ENCODE measurements at places on chromosomes 7 and 10. TPM values are rescaled to one million over a fixed set of nuclear protein-coding genes. Genes with fewer than 3 reads are reported as not detected.

DNA sequence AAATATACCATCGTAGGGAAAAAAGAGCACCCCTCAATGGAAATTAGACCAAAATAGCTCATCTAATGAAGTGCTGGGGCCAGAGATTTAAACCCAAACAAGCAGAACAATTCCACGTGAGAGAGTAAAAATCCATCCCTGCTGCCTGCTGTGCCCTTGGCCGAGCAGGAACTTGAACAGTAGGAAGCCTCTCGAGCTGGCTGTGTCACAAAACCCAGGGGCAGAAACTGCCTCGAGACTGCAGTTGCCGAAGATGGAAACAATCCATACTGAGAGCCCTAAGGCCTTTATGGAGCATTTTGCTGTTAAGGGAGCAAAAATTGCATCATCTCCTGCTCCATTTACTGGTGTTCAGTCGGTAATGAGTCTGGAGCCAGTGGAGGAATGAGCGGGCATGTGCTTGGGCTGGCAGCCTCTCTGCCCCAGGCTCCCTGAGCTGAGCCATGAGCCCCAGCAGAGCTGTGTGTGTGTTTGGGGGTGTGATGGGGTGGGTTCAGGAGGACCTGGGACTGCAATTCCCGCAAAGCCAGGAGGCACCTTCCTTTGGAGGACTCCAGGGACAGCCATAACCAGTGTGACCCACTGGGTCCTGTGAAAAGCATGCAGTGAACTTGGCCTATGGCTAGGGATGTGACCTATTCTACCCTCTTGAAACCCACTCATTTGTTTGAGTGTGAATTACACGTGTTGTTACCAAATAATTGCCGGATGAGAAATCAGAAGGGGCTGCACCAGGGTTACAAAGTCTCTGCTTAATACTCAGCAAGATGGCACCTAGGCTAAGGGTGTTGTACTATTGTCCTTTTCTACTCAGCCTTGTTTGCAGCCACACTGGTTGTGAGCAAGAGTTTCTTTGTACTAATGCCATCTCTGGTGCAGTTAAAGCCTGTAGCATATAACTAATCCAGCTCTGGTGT is 58.3 kb downstream of the CDHR3 start:
- no peak for DNase-seq
- H3K36me3 ChIP-seq: no peaks in the 10 kb centered on the region
- H3K27me3 ChIP-seq: no peaks in the 10 kb centered on the region

DNA sequence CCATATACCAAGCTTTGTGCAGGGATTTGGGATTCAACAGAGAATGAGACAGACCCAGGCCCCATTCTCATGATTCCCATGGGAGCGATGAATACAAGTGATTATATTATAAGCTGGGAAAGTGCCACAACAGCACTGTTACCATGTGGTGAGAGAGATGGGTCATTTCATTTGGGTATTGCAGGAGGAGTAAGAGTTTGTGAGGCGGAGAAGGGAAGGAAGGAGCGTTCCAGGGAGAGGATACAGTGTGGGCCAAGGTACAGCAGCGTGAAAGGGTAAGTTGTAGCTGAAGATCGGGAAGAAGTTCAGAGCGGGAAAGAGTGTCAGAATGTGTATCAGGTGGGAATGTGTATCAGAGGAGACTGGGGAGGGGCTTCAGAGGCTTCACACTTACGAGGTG is 38.5 kb downstream of the GOLGA7B start:
- no peaks in the 10 kb centered on the region for H3K4me1 ChIP-seq
- no peak overlapping the region for H3K27ac ChIP-seq
- H3K36me3 ChIP-seq: no peaks in the 10 kb centered on the region
- H3K4me3 ChIP-seq: no peak overlapping the region
- DNase-seq: no peak

DNA sequence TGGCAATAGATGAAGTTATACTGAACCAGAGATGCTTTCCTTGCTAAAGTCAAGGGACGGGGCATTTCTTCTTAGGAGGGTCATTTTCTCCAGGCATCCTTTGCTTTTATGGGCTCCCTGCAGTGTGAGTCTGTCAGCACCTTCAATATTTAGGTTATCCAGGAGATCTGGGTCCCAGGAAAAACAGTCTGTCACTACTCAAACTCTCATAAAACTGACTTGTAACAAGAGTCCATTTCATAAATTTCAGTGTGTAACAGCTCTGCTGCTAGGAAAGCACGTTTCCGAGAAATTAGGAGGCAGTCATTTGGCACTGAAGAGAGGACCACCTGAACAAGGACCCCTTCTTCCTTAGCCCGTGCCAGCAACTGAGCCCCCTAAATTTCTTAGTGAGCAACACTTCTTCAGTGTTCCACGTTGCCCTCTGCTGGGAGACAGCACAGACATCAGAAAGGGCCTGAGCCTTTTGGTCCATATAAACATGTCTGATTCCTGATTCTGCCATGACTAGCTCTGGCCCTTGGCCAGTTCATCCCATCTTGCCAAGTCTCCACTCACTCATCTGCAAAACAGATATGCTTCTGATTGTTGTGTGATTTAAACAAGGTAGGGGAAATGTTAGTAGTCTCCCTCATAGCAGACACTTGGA is 7.2 kb downstream of the GCC1 start:
- H3K4me3 ChIP-seq: no peak overlapping the region
- H3K36me3 ChIP-seq: peaks cover 25% of the 10 kb centered on the region
- no peak for DNase-seq
- H3K27ac ChIP-seq: peak overlapping the region; percentile 19
- H3K4me1 ChIP-seq: peaks cover 44% of the 10 kb centered on the region

The C10orf105 gene
- 0.14 TPM for total RNA-seq

The PAX2 gene
- total RNA-seq: not detected

- no peak overlapping the region for H3K27ac ChIP-seq
- no peak overlapping the region for H3K4me3 ChIP-seq
- H3K36me3 ChIP-seq: peaks cover 5% of the 10 kb centered on the region
- peaks cover 4% of the 10 kb centered on the region for H3K4me1 ChIP-seq
- no peaks in the 10 kb centered on the region for H3K27me3 ChIP-seq
These were observed 58.2 kb upstream of the CYTH3 start for GRCh38 chr7:6330657-6331056.

- H3K4me1 ChIP-seq: no peaks in the 10 kb centered on the region
- peak overlapping the region; percentile 66 for H3K27ac ChIP-seq
- no peaks in the 10 kb centered on the region for H3K27me3 ChIP-seq
- peak; percentile 61 for DNase-seq
- H3K36me3 ChIP-seq: no peaks in the 10 kb centered on the region
These were observed 137.4 kb upstream of the CDCA7L start for GRCh38 chr7:22082886-22083703.

DNA sequence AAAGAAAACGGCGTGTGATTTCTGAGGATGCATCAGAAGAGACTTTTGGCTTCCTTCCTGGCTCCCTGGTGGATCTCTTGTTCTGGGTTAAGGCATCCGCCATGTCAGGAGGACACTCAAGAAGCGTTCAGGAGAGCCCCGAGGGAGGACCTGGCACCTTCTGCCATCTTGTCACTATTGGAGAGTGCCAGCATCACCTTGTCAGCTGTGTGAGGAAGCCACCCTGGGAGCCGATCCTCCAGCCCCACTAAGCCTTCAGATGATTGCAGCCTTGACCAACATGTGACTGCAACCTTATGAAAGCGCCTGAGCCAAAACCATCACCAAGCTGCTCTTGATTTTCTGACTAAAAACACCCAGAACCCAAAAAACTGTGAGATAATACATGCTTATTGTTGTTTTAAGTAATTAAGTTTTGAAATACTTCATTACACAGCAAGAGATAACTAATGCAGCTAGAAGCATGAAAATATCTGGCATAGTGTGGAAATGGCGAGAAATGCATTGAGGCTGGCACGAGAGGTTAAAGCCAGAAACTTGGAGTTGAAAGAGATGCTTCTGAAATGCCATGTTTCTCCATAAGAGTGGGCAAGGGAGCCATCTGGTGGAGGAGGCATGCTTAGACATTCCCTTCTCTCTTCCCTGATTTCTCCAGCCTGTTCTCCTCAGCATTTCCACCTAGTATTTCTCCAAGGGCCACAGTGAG is 5.4 kb upstream of the ZFYVE27 start:
- no peak overlapping the region for H3K4me3 ChIP-seq
- no peaks in the 10 kb centered on the region for H3K36me3 ChIP-seq
- H3K27me3 ChIP-seq: no peaks in the 10 kb centered on the region
- H3K4me1 ChIP-seq: peaks cover 7% of the 10 kb centered on the region
- DNase-seq: no peak

DNA sequence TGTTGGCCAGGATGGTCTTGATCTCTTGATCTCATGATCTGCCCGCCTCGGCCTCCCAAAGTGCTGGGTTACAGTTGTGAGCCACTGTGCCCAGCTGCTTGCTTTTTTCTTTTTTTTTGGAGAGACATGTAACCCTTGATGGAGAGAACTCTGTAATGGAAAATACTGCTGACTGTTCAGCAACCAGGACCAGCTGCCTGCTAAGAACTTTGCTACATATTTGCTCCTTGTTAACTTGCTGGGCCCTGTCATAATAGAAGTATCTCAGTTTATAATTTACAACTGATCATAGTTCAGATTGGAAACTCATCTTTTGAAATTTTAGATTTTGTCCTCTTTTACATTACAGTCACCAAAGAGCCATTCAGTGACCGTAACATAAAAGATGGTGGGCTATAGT is 34.9 kb downstream of the TASOR2 start:
- H3K27ac ChIP-seq: no peak overlapping the region
- H3K36me3 ChIP-seq: no peaks in the 10 kb centered on the region
- H3K27me3 ChIP-seq: no peaks in the 10 kb centered on the region
- no peak for DNase-seq
- no peaks in the 10 kb centered on the region for H3K4me1 ChIP-seq
- H3K4me3 ChIP-seq: no peak overlapping the region

GRCh38 chr7:108114117-108114841 is 15.9 kb downstream of the LAMB4 start:
- H3K27me3 ChIP-seq: no peaks in the 10 kb centered on the region
- DNase-seq: no peak
- H3K4me3 ChIP-seq: no peak overlapping the region
- no peaks in the 10 kb centered on the region for H3K4me1 ChIP-seq
- H3K36me3 ChIP-seq: no peaks in the 10 kb centered on the region

DNA sequence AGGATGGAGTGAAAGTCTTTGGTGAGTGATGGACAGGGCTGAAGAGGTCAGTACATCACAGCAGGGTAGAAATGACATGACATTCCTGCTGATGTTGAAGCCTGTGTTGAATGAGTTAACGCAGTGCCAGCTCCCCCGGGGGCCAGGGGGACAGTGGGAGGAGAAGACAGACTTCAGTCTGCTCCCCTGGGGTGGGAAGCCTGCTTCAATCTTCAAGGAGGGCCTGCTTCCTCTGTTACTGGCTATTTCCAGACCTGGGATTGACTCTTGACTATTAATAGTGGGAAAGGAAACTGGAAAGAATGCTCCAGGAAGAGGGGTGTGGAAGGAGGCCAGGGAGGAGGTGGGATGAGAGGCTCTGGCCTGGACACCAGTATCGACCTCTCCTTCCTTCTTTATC is 27.2 kb downstream of the PODXL start:
- no peaks in the 10 kb centered on the region for H3K4me1 ChIP-seq
- H3K36me3 ChIP-seq: no peaks in the 10 kb centered on the region
- DNase-seq: no peak
- H3K4me3 ChIP-seq: no peak overlapping the region
- no peak overlapping the region for H3K27ac ChIP-seq

DNA sequence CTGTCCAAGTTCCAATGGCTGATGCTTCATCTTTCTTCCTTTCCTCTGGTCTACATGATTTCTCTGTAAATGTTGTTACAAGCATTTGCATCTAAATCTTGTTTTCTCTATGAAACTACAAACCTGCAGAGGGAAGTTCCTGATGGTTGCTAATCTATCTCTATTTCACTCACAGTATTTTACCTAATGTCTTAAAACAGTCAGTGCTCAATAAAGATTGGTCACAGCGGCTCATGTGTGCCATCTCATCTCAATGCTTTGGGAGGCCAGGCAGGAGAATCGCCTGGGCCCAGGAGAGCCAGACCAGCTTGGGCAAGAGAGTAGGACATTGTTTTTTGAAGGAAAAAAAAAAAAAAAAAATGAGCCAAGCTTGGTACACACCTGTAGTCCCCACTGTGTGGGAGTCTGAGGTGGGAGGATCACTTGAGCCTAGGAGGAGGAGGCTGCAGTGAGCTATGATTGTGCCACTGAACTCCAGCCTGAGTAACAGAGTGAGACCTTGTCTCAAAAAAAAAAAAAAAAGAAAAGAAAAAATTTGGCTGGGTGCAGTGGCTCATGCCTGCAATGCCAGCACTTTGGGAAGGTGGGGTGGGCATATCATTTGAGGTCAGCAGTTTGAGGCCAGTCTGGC is 71.3 kb upstream of the ARMC3 start:
- H3K27me3 ChIP-seq: no peaks in the 10 kb centered on the region
- DNase-seq: no peak
- no peak overlapping the region for H3K4me3 ChIP-seq
- H3K4me1 ChIP-seq: no peaks in the 10 kb centered on the region
- H3K27ac ChIP-seq: no peak overlapping the region

- H3K27me3 ChIP-seq: no peaks in the 10 kb centered on the region
- H3K27ac ChIP-seq: no peak overlapping the region
- DNase-seq: no peak
- H3K4me3 ChIP-seq: no peak overlapping the region
- H3K36me3 ChIP-seq: no peaks in the 10 kb centered on the region
These were observed 3.3 kb downstream of the GDF2 start for GRCh38 chr10:47325303-47326291.

- no peak for DNase-seq
- no peaks in the 10 kb centered on the region for H3K36me3 ChIP-seq
- no peaks in the 10 kb centered on the region for H3K27me3 ChIP-seq
- H3K27ac ChIP-seq: no peak overlapping the region
- peaks cover 34% of the 10 kb centered on the region for H3K4me1 ChIP-seq
These were observed 29.2 kb upstream of the KLF6 start for GRCh38 chr10:3813986-3814837.

DNA sequence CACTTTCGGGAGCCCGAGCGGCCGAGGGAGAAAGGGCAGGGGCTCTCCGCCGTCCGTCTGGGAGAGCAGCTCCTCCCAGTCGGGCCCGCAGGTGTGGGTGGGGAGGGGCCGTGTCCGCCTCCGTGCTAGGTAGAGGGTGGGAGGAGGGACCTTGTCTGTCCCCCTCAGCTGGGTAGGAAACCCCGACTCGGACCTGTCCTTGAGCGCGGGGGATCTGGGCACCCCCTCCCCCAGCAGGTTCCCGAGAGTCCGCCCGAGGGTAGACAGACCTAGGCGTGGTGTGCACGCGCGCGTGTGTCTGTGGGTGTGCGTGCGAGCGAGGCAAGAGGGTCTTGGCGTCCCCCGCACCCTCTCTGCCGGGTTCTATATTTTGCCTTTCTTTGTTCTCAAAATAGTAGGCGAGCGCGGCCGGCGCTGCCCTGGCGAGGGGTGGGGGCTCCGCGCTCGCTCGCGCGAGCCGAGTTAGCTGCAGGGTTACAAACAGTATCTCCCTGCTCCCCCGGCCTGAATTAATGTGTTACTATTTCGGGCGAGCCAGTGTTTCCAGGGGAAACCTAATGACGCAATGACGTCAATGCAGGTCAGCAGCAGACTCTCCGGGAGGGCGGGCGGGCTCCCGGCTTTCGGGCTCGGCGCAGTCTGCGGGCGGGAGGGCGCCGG is 73.9 kb upstream of the LEP start:
- no peak overlapping the region for H3K27ac ChIP-seq
- no peak for DNase-seq
- no peaks in the 10 kb centered on the region for H3K36me3 ChIP-seq
- peaks cover 8% of the 10 kb centered on the region for H3K4me1 ChIP-seq
- H3K27me3 ChIP-seq: no peaks in the 10 kb centered on the region

The DOCK1 gene
- total RNA-seq: 76.7 TPM

GRCh38 chr7:72465521-72465920 is 53.4 kb upstream of the CALN1 start:
- no peaks in the 10 kb centered on the region for H3K4me1 ChIP-seq
- H3K36me3 ChIP-seq: no peaks in the 10 kb centered on the region
- DNase-seq: no peak
- no peaks in the 10 kb centered on the region for H3K27me3 ChIP-seq

Data from thoracic aorta (tissue), 2 donors.